ENCODE measurements at places on chromosomes 3 and 15.

DNA sequence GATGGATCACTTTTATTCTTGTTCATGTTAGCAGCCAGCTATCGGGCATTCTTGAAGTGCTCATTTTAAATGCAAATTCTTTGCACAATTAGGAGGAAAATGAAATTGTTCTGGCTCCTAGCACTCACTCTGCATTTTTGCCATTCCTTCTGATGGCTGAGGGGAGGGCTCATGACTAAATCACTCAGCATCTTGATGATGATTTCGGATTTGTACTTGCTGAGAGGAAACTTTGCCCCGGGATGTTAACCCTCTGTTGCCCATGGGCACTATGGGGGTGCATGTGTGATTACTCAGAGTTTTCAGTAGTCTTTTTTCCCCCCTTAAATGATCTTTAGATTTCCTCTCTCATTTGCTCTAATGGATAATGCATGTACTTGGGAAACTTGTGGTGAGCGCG, 299.6 kb upstream of the C2CD4B start:
- DNase-seq = no peak

DNA sequence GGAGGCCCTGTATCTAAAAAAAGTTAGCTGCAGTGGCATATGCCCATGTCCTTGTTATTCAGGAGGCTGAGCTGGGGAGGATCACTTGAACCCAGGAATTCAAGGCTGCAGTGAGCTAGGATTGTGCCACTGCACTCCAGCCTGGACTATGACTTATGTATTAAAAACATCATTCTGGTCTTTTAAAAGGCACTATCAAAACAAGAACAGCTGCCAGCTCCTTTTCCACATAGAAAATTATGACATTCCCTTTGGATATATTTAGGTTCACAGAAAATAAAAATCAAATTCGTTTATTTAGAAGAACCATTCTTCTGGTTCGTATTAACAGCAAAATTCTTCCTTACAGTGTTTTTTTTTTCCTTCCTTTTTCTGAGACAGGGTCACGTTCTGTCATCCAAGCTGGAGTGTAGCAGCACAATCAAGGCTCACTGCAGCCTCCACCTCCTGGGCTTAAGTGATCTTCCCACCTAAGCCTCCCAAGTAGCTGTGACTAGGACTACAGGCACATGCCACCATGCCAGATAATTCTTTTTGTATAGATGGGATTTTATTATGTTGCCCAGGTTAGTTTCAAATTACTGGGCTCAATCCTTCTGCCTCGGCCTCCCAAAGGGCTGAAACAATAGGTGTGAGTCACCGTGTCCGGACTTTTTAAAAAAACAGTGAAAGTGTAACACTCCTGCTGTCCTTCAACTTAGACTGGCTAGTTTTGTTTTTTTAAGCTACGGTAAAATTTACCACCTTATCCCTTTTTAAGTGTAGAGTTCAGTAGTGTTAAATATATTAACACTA, 13.9 kb downstream of the ICE2 start:
- DNase-seq = no peak

DNA sequence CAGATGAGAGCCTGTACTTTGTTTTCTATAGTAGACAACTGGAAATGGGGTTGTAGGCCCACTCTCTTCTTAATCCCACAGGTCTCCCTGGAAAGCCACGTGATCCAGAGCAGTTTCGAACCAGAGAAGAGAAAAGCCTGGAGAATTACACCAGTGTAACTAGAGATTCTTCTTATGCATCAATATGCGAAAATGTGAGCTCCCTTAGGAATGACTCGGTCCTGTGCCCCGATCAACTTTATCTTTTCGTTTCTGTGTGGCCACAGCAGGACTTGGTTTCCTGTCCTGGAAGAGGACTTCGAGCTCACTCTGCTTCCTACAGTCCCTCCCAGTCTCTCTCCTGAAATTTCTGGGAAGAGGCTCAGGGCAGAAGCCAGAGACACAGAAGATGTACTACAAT, 73.8 kb upstream of the TPM1 start:
- no peak for DNase-seq

DNA sequence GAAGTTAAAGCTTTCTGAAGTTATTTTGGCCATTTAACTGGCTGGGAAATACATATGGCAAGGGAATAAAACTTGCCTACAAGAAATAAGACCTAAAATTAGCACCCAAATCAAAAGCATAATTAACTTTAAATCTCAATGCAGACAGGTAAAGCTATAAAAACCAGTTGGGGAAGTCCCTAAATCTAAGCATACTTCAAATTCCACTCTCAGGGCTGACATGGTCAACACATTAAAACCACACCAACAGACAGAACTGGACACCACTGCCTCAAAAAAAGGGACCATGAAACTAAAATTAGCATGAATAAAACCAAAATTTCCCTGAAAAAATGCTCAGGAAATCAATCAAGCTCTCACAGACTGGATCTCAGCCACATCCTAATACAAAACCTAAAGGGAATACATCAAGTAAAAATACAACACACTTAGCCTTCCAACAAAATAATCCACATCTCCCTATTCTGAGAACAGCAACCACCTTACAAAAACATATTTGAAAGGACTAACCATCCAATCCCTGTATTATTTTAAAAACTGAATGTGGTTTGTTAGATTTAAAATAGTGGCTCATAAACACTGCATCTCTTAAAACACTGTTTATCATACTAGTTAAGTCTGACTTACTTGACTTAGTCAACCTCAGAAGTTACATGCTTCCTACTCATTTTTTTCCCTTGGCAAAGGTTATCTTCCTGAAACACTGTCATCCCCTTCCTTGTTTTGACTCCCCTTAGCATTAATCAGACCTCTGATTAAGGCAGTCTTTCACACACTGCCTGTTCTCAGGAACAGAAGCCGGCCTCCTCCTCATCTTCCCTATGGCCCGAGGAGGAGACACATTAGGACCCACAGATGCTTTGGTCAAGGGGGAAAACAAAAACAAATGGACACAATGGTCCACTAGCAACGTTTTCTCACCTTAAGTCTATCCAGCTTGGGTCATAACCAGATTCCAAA, 8.3 kb downstream of the TRA2B start:
- DNase-seq = no peak
